ENCODE measurements at places on chromosomes 4 and X.

- no peak for DNase-seq
Measured at GRCh38 chrX:53768451-53768850, 81.9 kb upstream of the HUWE1 start.

GRCh38 chr4:7744142-7744804 is 195.4 kb downstream of the AFAP1 start:
- DNase-seq, result no peak

- no peak for DNase-seq
Measured at GRCh38 chr4:18840481-18840880, 818.9 kb upstream of the LCORL start.

DNA sequence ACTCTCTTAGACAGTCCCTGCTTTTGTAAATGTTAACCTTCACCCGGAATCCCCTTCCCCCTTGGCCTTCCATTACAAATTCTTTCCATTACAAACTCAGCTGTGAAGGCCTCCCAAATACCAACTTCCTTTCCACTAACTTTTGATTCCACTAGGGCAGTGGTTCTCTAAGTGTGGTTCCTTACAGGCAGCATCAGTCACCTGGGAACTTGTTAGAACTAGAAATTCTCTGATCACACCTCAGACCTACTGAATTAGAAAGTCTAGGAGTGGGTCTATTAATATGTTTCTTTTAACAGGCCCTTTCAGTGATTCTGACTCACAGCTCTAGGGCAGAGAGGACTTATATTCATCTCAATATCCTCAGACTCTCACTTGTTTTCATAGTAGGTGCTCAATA is 19.0 kb upstream of the MRPL1 start:
- DNase-seq, result no peak

DNA sequence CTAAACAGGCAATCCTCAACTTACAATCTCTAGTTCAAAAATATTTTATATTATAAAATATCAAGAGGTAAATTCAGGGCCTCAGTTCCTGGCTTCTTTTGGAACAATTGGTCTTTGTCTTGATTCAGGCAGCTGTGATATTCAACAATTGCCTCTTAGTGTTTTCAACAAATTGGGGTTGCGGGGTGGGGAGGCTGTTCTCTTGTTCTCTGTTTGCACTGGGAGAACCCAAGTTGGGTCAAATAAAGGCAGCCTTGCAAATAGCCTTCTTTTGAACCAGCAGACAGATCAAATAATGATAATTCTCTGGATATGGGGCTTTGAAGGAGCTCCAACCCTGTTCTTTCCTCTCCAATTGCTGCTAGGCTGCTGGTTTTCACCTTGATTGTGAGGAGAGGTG is 142.5 kb downstream of the COL4A5 start:
- DNase-seq, result no peak

DNA sequence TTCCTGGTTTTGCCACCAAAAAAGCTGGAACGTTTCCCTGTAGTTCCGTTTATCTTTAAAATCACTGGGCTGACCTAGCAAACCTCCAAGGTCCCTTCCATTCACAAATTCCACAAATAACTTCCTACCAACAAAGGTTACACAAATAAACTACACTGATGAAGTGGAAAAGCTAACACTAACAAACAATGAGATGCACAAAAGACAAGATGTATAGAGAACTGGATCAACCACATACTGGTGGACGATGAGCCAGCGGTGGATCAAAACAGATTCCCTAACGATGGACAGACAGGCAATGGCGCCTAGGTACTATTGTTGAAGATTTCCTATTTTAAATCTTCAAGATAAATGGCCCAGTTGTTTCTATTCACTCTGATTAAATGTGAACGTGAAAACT is 15.5 kb downstream of the AFAP1 start:
- no peak for DNase-seq

DNA sequence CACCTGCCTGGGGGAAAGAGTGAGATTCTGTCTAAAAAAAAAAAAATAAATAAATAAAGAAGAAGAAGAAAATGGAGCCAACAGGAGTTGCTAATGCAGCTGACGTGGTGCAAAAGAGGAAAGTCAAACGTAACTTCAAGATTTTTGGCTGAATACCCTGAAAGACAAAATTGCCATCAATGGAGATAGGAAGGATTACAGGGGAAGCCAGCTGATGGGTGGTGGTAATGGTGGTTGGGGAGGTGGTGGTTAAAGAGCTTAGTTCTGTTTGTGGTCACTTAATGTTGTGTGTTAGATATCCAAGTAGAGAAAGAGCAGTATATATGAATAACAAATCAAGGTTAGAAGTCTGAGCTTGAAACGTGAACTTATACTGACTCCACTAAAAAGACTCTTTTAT is 225.4 kb downstream of the ARHGAP24 start:
- DNase-seq, result no peak

GRCh38 chr4:82903737-82904136 is 3.2 kb downstream of the THAP9 start:
- DNase-seq, result no peak

DNA sequence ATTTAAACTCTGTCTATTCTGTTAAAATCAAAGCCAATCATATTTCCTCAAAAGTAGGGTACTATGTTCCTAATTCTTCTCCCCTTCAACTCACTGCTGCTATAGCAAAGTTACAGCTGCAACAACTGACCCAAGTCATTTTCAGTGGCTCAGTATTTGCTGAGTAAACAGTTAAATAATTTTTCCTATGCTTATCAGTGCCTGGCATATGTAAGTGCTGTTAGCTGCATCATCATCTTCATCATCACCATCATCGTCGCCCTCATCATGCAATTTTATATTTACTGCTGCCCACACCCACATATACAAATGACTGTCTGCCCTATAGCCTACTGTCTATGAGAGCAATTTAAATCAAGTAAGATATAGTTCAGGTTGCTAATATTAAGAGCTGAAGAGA is 21.9 kb downstream of the COQ2 start:
- no peak for DNase-seq

DNA sequence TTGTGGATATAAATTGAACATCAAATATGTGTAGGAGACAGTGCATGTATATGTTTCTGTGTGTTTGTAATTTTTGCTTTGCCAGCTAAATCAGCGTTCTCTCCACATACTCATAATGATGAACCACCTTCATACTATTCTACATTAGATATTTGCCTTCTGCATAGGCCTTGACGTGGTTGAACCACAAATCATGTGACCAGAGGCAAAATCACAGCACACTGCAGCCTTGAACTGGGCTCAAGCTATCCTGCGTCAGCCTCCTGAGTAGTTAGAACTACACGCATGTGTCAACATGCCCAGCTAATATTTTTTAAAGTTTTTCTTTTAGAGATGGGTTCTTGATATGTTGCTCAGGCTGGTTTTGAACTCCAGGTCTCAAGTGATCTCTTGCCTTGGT is 9.5 kb downstream of the UBQLN2 start:
- DNase-seq, result no peak

DNA sequence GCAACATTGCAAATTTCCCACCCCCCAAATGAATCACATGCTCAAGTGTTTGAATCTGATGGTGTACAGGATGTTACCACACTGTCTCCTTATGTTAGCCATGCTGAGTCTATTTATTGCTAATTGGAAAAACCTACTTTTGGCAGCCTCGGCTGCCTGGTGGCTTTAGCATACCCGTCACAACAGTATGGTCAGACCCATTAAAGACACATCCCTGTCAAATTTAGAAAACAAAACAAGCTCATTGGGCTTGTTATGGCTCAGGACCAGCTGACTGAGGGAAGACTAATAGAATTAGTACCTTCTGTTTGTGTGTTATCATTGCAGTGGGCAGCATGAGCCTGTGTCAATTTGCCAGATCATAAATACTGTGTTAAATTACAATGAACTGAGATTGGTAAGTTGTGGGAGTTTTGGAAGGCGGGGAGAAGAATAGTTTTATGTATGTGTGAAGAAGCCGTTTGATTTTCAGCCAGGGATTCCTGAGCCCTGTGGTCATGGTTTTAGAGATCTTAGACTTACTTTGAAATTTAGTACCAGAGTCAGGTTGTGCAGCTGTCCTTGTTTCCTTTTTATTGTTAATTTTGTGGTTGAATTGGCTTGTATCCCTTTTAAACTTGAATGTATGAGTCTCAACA is 66.8 kb downstream of the POLA1 start:
- no peak for DNase-seq

DNA sequence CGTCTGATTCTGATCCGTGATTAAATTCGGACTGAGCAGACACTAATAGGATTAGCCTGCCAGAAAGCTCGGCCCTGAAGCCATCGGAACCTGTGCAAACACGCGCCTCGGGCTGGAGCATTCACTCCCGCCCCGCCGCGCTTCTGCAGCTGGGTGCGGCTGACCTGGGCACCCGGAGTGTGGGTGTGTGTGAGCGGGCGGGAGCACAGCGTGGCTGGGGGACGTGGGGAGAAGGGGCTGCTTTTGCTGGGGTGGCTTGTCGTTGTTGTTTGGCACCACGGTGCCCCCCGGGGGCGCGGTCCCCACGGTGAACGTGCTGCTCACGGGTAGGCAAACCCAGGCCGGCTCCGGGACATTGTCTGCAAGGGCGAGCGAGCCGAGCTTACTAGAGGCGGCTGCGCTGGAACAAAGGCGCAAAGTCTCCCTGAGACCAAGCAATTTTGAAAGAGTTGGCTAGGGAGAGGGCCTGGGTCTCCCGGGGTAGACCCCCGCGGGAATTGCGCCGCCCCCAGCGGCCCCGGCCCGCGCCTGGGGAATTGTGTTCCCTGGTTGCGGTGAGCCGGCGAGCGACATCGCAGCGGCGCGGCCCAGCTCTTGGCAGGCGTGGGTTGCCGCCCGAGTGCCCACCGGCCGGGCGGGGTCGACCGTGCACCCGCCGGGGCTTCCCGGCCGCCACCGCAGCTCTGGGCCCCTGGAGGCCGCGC is 1.4 kb downstream of the MAMLD1 start:
- DNase-seq, result no peak

- DNase-seq, result no peak
Measured at GRCh38 chr4:142041788-142042187, 405.4 kb downstream of the IL15 start.

DNA sequence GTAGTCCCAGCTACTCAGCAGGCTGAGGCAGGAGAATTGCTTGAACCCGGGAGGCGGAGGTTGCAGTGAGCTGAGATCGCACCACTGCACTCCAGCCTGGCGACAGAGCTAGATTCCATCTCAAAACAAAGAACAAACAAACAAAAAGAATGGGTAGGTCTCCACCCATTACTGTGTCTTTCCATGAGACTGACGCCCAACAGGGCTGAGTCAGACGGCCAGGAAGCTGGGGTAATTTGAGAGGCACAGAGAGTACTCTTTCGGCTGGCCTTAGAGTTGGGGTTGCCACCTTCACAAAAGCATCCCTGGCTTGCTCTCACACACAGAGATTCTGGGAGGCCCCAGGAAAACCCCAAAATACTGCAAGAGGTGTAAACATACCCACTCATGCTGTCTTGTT is 72.0 kb upstream of the DHRSX start:
- no peak for DNase-seq

DNA sequence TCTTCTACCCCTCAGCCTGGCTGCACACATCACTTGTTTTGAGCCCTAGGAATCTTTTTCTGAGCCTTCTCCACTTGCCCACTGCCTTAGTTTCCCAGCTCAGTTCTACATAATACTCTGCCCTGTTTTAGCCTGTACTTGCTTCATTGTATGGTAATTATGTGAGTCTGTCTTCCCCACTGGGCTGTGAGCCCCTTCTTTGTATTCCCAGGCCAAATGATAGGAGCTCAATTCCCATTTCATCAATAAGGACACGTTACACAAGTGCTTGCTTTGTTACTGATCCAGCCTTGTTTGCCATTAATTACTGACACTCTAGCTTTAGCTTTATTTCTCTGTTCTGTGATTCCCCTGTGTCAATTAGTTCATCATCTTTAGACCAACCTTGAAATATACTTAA is 28.1 kb downstream of the KIT start:
- no peak for DNase-seq

- DNase-seq, result no peak
Measured at GRCh38 chrX:27597508-27597907, 7.4 kb downstream of the DCAF8L2 start.

DNA sequence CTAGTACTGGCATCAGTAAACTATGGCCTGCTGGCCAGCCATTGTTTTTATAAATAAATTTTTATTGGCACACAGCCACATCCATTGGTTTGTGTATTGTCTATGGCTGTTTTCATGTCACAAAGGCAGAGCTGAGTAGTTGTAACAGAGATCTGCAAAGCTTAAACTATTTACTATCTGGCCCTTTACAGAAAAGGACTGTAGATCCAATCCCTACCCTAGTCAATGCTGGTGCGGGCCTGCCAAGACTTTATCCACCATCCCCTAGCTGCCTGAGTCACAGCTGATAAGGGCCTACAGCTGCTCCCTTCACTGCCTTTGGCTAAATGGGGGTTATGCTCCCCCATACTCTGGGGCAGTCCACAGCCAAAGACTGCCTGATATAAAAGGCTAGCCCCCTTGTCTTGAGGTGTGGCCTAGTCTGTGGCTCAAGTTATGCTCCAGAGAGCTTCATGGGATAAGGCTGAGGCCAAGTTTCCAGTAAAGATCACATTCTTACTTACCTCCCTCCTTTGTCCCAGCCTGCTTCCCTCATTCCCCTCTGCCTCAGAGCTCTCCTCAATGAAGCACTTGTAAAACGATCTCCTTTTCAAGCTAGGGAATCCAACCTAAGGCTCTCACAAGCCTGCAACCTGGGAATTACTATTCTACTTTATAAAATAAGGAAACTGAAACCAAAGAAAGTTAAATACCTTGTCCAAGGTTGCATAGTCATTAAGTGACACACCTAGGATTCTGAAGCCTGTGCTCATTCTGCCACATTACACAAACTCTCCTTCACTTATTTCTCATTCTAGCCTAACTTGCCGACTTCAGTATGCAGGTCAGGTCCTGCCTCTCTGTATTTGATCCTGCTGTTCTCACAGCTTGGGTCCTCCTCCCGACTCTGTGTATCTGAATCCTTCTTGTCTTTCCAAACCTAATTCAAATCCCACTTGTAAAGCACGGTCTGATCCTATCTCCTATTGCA is 20.7 kb downstream of the ACE2 start:
- DNase-seq, result no peak

GRCh38 chr4:81380437-81380836 is 91.3 kb downstream of the RASGEF1B start:
- DNase-seq, result no peak

DNA sequence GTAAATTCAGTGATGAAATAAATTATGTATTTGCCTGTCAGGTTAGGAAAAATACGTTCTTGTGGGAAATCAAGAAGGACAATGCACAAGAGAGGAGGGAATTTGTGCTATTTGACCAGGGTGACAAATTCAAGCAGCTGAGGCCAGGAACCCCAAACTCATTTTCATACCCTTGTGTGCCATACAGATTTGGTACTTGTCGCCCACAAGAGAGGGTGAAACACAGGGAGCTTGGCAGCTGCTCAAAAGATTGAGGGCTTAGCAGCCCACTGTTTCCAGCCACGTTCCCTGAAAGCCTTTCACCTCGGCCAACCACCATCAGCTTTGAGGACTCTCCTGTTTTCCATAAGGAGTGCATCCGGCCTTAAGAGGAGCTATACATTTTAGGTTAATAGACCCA is 111.2 kb downstream of the COL25A1 start:
- no peak for DNase-seq

DNA sequence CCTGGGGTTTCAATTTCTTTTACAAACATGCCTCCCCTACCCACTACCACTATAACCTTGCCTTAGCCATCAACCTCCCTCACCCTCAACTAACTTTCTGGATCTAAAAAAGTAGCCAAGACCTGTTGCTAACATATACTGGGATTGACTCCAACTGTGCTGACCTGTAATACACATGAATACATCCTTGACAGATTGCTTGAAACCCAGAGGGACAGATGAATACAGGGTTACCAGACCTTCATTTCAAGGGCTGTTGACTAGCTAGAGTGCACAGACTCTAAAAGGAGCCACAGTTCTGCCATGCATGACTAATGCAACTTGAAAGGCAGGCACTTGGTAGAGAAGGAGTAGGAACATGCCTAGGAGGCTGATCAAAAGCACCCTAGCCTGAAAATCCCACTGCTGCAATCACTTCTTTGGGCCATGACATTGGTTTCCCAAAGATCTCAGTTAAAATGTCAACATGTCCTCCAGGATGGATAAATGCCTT is 121.0 kb downstream of the PCDH19 start:
- no peak for DNase-seq

All from CD4-positive, alpha-beta T cell treated with Interleukin-2 at 100 ng/mL for 4 hours (primary cell).